NCI-H146 (cell line): ENCODE measurements at places on chromosomes 5 and 9.

DNA sequence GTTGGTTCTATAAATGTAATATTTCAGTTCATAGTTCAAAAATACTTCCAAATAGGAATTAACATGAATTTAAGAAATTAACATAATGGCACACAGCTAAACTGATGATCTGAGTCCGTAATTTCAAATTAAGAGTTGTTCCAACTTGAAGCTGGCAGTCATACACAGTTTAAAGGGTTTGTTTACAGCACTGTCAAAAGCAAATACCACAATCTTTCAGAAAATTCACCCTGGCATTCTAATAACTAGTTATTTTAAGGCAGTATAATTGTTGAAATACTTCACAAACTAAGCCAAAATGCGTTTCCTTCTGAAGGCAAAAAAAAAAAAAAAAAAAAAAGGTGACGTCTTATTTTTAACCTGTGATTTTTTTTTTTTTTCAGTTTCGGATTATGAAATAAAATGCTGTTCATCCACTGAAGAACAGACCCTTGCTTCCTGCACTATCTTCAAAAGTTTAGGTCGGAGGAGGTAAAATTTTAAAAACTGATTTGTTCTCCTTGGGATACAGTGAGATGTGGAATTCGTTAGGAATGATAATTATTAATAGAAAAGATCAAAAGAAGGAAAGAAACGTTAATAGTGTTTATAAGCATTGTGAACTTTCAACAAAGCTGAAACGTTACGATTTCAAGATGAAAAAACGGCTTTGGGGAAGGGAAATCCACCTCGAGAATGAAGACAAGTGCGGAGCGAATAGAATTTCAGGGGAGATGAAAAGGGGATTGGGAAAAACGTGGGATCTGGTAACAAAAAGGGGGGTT is 850 bp downstream of the IL6ST start:
- DNase-seq: no peak

- no peak for DNase-seq
Observed at GRCh38 chr9:12698986-12699385, 5.8 kb downstream of the TYRP1 start.

- no peak for DNase-seq
Observed at GRCh38 chr9:116479056-116479544, 208.0 kb upstream of the TRIM32 start.

- DNase-seq: peak; percentile 24
Observed at GRCh38 chr5:169302491-169303118, 1.7 kb upstream of the SLIT3 start.

DNA sequence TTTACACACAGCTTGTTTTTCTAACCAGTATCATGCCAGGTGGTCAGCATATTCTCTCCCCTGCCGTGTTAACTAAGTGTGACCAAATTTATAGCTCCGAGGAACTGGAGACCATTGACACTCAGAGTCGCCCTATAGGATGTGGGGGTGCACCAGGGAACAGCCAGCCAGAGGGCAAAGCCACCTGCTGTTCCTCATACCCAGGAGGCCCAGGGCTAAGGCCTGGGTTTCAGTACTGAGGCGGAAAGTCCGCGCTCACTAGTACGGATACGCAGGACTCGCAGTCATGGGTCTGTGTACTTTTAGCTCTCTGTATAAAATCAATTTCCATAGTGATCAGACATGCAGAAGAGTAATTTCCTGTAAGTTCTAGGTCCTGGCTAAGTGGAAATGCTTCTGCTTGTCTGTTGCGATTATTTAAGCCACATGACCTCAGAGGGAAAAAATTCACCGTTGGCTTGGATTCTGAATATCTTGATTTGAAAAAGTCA is 247.0 kb downstream of the AOPEP start:
- DNase-seq: peak; percentile 11

DNA sequence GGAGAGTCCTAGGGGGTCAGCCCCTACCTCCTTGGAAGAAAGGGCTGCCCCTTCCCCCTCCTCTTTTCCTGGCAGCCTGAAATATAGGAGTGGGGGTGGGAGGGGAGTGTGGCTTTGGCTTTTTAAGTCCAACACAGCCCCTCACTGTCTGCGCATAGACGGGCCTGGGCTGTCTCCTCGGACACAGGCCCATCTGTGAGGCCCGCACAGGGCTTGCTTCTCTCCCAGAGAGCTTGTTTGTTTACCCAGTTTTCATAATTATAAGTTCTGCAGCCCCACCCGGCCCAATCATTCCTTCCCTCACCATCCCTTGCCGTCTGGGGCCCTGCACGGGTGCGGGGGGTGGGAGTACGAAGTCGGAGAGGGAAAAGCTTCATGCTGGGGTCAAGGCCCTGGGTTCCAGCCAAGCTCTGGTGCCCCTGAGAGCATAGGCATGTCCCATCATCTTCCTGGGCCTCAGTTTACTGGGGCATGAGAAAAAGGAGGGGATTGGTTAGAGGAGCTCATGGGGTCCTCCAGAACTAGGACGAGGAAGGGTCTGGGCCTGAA is 54.0 kb upstream of the STXBP1 start:
- DNase-seq: no peak

- DNase-seq: no peak
Observed at GRCh38 chr9:83538890-83539238, 663 bp upstream of the FRMD3 start.

- no peak for DNase-seq
Observed at GRCh38 chr9:5846096-5846495, 13.2 kb upstream of the ERMP1 start.
